IPS-NIHi11 (cell line): ENCODE measurements at places on chromosomes 2 and 18.

DNA sequence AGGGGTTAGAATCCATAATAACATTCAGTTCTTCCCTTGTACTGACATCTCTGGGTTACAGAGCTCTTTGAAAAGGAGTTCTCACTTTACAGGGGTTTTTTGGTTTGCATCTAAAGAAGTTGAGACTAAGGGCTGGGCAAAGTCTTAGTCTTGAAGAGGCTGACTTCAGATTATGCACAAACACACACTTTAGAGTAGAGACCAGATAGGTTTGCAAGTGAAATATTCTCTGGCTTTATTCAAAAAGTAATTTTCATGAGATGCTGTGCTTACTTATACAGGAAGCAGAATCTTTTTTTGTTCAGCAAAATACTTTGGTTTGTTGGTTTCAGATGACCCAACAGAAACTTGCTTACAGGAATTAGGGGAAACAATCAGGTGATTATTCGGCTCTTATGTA, 410.9 kb upstream of the LRRTM1 start:
- no peak for DNase-seq

- DNase-seq, result peak; percentile 88
Observed at GRCh38 chr18:36296650-36297416, 680 bp upstream of the FHOD3 start.

DNA sequence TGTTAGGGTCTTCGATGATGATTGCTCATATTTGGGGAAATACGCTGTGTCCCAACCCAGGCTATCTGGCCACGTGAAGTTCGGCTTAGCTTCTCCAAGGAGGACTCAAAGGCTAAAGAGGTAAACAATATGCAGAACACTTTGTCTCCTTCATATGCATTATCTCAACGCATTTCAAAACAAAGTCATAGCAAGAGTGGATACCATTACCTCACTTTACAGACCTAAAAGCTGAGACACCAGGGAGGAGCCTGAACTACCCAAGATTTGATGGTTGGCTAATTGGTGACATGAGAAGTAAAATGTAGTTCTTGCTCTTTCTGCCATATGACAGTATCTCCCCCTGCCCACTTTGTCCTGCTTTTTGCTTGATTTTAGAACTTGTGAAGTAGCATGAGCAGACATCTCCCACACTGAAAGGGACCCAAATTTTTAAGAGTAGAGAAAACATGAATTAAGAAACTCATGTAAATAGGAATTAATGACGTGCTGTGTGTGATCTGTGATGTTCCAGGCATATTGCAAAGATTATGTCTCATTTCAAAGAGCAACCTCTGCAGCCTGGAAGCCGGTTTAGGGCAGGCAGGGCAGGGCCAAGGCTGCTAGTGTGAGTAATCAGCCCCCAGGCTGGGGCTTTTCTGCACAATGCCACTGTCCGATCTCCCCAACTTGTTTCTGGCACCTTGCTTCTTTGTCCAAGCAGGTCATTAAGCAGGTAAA, 144.5 kb downstream of the BCL11A start:
- no peak for DNase-seq

DNA sequence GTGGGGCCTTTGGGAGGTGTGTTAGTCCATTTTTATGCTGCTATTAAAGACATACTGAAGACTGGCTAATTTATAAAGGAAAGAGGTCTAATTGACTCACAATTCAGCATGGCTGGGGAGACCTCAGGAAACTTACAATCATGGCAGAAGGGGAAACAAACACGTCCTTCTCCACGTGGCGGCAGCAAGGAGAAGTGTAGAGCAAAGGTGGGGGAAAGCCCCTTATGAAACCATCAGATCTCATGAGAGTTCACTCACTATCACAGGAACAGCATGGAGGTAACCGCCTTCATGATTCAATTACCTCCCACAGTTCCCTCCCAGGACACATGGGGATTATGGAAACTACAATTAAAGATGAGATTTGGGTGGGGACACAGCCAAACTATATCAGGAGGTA, 187.1 kb upstream of the OSR1 start:
- no peak for DNase-seq

DNA sequence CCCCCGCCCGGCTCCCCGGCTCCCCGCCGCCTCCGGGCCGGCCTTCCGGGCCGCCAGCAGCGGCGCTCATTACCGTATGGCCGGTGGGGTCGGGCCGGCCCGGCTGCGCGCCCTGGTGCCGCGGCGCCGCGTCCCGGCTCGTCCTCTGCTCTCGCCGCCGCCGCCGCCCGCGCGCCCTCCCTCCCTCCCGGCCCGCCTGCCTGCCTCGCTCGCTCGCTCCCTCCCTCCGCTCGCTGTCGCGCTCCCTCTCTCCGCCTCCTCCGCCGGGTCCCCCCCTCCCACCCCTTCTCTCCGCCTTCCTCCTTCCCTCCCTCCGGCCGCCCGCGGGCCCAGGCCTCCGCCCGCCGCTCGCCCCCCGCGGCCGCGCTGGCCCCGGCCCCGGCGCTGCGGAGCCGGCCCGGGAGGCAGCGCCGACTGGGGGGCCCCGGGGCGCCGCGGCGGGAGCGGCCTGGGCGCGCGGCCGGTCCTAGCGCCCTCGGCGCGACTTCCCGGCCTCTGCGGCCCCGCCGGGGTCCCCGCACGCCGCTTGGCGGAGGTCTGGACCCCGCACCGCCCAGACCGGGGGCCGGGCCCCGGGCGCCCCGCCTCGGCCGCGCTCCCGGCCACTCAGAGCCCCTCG, at the start of gene DNMT3A:
DNMT3A (minus strand) TSS at position 173 of the 619 bp plus-strand sequence. CDS start 27,941 bp downstream, outside the sequence.
- peak; percentile 82 for DNase-seq

DNA sequence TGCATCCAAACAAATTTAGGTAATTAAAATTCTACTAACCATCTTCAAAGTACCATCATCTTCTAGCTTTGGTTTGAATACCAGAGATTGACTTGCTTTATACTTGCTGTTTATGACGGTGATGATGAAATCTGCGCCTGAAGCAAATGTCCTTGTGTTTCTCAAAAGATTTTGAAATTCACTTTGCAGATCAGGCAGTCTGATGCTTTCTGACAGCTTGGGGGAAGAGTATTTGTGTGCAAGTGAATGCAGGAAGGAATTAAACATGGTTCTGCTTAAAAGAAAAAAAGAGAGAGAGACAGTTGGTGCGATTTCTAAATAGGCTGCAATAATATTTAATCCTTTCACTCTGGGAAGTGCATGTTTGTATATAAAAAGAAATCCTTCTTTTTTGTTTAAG, 29.6 kb downstream of the CSRNP3 start:
- DNase-seq, result no peak

GRCh38 chr18:72378016-72378415, 166.1 kb downstream of the CBLN2 start:
- no peak for DNase-seq

- no peak for DNase-seq
Observed at GRCh38 chr2:229832510-229832898, 89.3 kb downstream of the TRIP12 start.

- DNase-seq, result no peak
Observed at GRCh38 chr18:7585276-7585670, 18.2 kb downstream of the PTPRM start.

DNA sequence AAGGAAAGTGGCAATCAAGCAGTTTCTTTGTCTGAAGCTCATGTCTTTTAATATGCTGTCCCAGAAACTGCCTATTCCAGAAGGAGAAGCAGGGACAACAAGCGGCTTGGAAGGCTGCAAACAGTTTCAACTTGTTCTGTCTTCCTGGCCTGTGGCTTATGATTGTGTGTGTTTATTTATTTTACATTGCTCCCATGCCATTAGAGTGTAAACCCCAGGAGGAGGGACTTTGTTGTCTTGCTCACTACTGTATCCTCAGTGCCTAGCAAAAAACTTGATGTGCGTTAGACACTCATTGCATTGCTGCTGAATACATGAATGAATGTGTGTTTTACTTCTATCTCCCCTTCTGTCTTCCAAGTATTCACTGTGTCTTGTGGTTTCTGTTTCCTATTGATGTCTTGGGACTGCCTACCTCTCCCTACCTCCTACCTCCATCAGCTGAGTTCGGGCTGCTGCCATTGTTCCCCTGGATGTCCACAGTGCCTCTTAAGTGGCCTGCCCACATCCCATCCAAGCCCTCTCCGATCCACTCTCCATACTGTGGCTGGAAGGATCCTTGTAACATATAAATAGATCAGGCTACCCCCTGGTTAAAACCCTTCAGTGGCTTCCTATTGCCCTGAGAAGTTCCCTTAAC, 261.4 kb downstream of the DYSF start:
- DNase-seq, result no peak

DNA sequence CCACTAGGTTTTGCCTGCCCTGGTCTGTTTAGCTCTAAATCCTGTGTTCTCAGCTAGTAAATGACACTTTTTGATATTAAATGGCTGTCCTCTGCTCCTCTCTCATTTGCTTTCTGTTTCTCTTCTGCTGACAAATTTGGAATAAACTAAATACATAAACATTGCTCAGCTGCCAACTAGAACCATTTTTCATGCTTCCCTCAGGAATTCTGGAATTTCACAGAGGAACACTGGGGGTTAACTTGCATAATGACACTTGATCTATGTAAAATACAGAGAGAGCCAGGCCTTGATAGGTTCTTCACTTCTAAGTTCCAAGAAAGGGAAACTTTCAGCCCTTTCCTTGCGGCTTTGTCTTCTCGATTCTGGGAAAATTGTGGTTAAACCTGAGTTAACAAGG, 450.6 kb upstream of the ST6GAL2 start:
- no peak for DNase-seq

DNA sequence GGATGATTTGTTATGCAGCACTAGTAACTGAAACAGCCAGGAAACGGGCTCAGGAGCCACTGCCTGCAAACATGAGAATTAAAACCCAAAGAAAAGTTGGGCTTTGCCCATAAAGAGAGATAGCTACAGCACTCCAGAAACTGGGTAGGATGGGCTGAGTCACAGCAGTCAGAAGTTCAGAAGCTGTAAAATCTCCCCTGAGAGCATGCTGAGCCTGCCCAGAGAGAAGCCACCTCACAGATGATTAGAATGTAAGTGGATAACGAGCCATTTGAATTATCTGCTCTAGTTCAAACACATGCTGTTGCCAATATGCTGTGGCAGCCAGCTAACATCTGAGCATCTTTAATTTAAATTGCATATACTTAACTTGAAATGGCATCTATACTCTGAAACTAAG, 388.1 kb upstream of the ACVR2A start:
- DNase-seq, result no peak

DNA sequence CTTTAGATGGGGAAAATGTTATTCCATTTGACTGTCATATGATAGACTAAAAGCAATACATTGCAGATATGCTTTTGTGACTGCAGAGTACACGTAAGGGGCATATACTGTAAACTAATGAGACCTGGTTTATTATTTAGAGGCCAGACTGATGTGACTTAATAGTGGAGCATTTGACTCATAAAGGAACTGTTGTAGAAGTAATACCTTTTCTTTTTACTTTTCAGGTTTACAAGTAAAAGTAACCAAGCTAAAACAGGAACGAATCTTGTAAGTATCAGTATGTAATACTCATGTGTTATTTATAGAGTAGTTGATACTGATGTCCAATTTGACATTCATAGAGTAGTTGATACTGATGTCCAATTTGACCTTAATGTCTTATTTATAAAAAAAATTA, 13.1 kb downstream of the RBBP8 start:
- no peak for DNase-seq

DNA sequence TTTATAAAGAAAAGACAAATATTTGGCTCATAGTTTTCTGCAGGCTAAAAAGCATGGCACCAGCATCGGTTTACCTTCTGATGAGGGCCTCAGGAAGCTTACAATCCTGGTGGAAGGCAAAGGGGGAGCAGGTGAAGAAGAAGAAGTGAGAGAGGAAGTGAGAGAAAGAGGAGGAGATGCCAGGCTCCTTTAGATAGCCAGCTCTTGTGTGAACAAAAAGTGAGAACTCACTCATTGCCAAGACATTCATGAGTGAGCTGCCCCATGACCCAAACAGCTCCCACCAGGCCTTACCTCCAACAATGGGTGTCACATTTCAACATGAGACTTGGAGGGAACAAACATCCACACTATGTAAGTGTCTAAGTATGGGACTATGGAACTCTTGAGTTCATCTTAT, 14.3 kb downstream of the CCDC150 start:
- DNase-seq, result no peak

GRCh38 chr2:174840436-174840835, 76.2 kb upstream of the CHRNA1 start:
- DNase-seq, result no peak

- DNase-seq, result no peak
Observed at GRCh38 chr2:190701586-190701985, 52.7 kb downstream of the NAB1 start.

GRCh38 chr2:225824748-225825449, 425.4 kb downstream of the NYAP2 start:
- DNase-seq, result no peak

- no peak for DNase-seq
Observed at GRCh38 chr2:76998152-76998551, 524.0 kb downstream of the LRRTM4 start.

DNA sequence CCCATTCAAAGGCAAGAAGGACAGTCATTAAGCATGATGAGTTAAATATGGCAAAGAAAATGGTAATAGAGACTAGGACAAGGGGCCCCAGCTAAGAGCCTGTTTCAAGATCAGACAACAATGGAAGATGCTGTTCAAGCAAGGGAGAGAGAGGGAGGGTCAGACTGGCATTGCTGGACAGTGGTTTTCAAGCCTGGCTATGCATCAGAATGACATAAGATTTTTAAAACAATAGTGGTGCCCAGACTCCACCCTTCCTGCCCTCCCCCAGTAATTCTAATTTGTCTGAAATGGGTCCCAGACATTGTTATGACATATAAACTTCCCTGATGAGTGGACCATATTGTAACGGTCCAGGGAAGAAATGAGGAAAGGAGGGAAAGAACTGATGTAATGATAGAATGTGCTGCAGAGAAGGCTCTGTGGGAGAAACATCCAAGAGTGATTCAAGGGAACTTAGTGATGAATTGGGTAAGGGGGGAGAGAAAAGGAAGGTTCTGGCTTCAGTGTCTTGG, 112.9 kb upstream of the TRIB2 start:
- no peak for DNase-seq

DNA sequence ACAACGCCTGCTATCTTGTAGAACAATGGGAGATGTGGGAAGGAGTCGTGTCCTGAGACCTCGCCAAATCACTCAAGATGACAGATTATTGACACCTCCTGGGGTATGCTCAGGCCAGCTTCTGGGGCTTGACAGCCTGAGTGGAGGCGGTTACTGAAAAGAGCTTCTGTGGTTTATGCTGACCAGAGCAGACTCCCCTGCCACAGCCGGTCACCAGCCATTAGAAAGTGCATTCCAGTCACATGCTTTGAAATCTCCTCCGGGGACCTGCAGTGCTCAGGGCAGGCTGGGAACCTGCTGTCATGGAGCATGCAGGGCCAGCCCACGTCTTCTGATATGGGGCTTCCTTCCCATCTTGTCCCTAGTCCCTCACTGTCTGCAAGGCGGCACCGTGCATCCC, 215.9 kb downstream of the SEPTIN10 start:
- no peak for DNase-seq

GRCh38 chr2:240603846-240604245, 17.3 kb downstream of the CAPN10 start:
- DNase-seq, result no peak
